ENCODE measurements at places on chromosomes 3 and 15.
A peak's percentile ranks its signal among the peaks of the same experiment; 100 is the strongest.

DNA sequence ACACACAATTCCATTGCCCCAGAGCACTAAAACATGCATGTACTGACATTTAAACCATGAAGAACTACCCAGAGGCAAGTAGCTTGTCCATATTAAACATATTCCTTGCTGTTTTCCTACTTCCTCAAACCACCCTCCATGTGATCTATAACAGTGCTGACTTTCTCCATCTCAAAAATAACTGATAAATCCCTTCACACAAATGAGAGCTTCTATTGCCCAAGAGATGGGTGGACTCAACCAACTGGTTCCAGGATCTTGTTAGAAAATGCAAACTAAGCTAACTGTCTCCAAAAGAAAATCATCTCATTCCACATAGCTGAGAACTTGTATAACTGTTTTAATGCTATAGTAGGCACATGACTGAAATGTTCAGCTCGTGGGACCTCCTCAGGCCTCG, 29.6 kb downstream of the DCLK3 start:
- no peak for DNase-seq

GRCh38 chr3:59126446-59126845, 76.6 kb upstream of the CFAP20DC start:
- DNase-seq = no peak

DNA sequence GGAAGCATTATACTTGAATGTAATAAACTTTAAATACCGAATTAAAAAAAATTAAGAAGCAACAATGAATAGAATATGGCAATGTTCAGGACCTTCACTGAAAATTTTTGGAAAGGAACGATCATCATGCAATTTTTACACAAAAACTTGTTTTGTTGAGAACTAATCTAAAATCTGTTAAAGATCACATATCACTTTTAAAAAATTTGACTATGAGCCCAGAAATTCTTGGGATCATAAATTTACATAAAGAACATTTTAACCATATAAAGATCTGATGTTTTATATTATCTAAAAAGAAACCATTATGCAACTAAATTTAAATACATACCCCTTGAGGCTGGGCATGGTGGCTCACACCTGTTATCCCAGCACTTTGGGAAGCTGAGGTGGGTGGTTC, 76.2 kb upstream of the MELTF start:
- no peak for DNase-seq

DNA sequence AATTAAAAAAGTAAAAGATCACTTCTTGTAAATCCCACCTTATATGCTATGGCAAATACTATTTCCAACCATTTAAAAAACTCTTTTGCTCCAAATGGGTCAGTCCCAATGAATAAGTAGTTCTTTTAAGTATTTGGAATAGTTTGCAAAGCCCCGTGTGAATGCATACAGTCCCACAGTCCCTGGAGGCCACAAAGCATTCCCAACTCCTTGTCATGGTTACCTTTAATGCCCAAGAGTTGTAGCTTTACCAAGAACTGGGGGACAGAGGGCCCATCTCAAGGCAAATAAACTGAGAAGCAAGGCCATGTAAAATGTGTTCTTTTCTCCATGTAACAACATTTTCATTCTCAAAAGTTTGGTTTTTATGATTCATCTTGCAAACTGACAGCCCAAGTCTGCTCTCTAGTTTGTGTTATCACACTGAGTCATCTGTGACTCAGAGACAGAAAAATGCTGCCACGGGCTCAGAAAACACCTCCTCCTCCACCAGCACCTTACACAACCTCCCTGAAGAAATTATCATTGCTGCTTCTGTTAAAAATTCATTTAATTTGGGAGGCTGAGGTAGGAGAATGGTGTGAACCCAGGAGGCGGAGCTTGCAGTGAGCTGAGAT, 336.2 kb downstream of the ERC2 start:
- no peak for DNase-seq

- DNase-seq = no peak
These were observed 183.5 kb downstream of the TJP1 start for GRCh38 chr15:29638781-29639180.

DNA sequence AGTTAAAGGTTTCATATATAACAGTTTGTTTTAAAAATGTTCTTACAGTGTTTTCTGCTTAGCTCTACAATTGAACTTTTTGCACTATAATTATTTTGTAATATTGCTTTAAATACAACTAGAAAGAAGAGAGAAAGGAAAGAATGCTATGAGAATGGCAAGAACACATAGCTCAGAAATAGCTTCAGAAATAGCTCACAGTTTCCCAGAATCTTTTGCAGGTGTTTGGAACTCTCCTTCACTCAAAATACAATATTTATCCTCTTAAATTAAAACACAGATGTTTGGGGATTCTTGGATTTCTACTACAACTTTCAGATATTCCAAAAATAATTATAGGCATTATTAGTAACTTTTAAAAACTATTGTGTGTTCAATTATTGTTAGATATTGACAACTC, 658.0 kb upstream of the DPPA4 start:
- DNase-seq = no peak

- no peak for DNase-seq
These were observed 26.8 kb upstream of the GP9 start for GRCh38 chr3:129033633-129034321.

GRCh38 chr15:40536501-40536900, 28.3 kb downstream of the CCDC32 start:
- no peak for DNase-seq

DNA sequence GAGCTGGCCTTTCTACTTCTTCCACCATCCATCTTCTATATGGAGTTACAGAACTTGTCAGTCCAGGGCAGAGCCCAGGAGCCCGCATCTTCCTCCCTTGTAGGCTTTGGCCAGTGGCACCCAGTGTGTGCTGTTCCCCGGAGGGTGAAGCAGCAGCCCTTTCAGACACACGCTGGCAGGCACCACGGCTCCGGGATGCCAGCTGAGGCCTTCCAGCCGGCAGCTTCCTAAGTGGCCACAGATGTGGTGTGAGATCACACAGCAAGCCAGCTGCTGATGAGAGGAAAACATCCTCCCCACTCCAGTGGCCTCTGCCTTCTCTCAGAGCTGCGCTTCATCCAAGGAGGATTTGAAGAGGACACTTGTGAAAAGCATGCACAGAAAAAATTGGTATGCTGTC, 24.1 kb downstream of the CRABP1 start:
- no peak for DNase-seq

DNA sequence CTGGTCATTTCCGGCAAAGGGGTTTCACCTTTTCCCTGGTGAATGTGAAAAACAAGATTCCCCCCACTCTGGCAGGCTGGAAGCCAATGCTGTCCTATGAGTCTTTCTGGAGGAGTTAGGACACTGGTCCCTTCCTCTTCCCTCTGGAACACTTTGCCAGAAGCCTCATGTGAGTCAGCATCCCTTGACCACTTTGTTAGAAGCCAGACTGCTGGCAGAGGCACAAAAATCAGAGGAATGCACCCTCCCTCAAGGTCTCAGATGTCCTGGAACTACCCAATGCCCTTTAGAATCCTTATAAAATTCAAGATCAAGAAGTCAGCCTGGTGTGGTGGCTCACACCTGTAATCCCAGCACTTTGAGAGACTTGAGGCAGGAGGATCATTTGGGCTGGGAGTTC, 26.6 kb downstream of the ITGB5 start:
- no peak for DNase-seq

DNA sequence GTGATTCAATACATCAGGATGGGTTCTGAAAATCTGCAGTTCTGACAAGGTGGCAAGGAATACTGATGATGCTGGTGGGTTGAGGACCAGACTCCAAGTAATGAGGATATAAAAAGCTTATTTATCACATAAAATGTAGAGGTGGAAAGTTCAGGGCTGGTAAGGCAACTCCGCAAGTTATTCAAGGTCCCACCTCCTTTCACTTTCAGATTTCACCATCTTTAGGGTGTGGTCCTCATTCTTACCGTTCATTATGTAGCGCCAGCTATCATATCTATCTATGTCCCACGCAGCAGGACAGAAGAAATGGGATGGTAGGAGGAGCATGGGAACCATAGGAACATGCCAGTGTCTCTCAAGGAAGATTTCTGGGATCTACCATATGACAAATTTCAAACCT, 80.3 kb downstream of the IL1RAP start:
- DNase-seq = no peak

GRCh38 chr3:66553441-66554113, 52.8 kb upstream of the LRIG1 start:
- no peak for DNase-seq

DNA sequence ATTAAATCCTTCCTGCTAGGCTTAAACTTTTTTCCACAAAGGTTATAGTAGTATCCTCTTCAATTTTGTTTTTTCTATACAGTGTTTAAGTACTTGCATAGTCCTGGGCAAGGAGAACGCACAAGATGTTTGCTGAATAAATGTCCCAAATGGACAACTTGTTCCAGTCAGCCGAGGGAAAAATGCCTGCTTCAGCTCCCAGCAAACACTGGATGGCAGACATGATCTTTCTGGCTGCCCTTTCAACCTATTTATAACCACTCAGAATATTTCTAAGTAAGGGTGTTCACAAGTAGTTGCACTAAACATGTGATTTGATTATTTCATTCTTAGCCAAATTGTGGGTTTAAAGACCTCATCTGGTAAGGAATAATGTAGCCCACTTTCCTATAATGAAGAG, 29.8 kb downstream of the GNB4 start:
- DNase-seq = no peak

DNA sequence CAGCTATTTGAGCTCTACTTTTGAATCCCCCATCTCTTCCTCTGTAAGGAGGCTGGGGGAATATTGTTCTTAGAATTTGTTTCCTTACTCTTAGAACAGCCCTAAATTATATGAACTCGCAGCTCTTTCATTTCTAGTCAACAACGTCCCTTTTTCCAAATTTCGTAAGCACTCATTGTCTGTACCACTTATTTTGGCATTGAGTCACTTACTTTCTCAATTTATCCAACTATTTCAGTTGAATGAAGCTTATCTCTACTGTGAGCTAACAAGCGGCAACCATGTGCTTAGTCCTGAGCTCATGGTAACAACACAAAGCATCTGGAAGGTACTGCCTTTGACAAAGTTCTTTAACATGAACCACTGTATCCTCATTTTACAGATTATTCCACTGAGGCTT, 191.1 kb downstream of the GREM1 start:
- no peak for DNase-seq

GRCh38 chr3:25171118-25171807, 256.8 kb upstream of the RARB start:
- no peak for DNase-seq

DNA sequence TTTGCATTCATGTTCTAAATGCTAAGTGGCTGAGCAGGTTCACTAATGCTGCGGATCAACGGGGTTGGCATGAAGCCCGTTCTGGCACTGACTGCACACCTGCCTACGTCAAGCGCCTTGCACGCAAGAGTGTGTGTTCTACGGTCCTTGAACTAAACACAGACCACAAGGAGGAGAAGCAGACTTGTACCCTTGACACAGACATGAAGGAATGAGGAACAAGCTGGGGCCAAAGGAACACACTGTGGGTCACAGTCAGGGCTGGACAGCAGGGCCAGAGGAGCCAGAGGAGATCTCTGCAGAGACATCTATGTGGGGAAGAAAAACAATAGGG, 48.0 kb upstream of the LDHAL6B start:
- no peak for DNase-seq

GRCh38 chr3:71303627-71304200, 279.8 kb downstream of the FOXP1 start:
- DNase-seq = no peak

- no peak for DNase-seq
These were observed 1.1 kb upstream of the FBLN2 start for GRCh38 chr3:13547591-13548371.

GRCh38 chr15:89116404-89116803, 28.1 kb downstream of the ABHD2 start:
- no peak for DNase-seq

DNA sequence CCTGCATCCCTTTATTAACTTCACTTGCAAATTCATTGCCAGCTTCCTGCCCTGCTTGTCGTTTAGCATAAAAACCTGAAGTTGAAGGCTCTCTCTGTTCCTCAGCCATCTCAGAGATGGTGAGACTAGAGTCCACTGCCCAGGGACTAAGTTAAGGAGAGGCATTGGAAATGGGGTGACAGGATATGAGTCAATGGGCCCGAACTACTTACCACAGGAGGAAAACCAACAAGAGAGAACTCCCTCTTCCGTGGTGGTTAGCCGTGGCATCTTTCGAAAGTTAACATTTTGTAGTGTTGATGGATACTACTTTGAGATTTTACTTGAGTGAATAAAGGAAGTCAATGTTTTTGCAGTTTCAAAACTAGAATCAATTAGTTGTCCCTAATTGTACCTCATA, 65.3 kb downstream of the LRTM1 start:
- no peak for DNase-seq

DNA sequence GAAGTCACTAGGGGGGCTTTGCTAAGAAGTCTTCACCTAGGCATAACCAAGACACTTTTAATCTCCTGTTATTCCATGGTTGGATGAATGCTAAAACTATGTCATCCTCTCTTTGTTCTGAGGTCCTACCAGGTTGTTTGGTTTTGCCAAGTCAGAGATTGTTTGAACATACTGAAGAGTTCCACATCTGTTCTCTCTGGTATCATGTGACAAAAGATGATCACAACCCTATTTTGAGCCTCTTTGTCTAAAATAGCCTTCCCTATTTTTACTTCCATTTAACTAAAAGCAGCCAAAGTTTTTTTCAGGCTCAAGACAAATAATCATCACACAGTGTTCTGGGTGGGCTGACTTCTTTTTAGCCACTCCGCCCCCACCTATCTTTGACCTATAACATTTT, 218.4 kb upstream of the LMCD1 start:
- no peak for DNase-seq

- peak; percentile 4 for DNase-seq
These were observed 68.7 kb downstream of the GSK3B start for GRCh38 chr3:120025520-120025919.

DNA sequence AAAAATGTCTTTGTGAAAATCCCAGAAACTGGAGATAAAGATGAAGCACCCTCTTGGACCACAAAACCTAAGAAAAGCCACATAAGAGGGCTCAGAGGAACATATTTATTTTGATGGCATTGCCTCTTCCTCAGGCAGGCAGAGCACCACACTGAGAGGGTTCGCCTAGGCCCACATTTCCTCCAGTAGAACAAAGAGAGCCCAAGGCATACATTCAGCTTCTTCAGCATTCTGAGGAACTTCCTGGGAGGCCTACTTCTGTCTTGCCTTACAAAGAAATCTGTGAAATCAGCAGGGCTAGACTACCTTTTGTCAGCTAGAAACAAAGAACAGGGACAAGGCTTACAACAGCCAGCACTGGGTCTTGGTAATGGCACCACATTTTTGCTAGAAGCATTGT, 1325.3 kb downstream of the SI start:
- DNase-seq = no peak

DNA sequence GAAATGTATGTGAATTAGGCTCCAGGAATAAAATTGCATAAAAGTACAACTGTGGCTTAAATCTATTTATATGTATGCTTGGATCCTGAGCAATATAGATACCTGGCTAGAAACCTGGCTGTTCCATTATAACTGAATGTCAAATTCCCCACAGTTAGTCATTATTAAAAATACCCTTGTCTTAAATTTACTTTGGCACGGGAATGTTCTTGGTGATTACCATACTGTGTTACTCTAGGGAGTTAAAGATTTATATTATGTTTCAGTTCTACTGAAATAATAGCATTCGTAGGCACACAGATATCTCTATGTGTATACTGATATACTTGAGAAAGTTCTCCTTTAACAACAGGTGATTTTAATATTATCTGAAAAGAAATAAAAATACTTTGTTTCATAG, 394.1 kb downstream of the PTPRG start:
- DNase-seq = no peak
